ENCODE measurements at places on chromosomes 6 and 20. TPM values are rescaled to one million over a fixed set of nuclear protein-coding genes. Genes with fewer than 3 reads are reported as not detected.

RALY gene
- total RNA-seq = 130 TPM

DNA sequence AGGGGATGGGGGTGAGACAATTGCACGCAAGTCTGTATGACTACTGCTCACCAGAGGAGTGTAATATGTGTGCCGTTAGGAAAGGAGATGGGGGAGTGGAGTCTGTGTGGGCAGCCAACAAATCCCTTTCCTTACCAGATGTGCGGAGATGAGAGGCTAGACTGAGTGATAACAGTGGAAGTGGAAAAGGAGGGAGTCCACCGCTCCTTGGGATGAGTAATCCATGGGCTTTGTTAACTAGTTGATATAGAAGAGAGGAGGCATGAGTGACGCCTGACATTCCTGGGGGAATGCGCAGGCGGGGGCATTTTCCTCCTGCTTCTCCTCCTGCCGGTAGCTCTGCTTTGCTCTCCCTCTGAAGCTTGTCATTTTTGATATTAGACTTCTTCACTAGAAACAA lies 13.5 kb upstream of the SMIM26 start:
- no peak for DNase-seq

PIGT gene
- 66.3 TPM for total RNA-seq

SLC25A27 gene
- 17.8 TPM for total RNA-seq

DNA sequence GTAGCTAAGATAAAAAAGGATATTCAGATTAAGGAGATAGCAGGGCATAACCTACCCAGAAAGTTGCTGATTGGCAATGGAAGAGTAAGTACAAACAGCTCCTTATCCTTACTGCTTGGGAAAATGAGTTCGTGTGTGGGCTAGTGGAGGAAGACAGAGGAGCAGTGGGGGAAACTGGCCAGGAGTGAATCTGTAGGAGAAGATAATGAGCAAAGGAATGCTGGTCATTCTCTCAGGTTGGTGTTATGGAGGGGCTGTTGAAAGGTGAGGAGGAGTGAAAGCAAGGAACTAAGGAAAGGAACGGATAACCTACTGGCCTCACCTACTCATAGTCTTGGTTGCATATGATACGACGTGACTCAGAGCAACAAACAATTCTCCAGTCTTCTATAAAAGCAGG lies 7.3 kb upstream of the GJB7 start:
- DNase-seq = no peak

- no peak for DNase-seq
Observed at GRCh38 chr6:4491501-4492260, 284.5 kb upstream of the CDYL start.

UQCC2 gene
- 40.6 TPM for total RNA-seq

DNA sequence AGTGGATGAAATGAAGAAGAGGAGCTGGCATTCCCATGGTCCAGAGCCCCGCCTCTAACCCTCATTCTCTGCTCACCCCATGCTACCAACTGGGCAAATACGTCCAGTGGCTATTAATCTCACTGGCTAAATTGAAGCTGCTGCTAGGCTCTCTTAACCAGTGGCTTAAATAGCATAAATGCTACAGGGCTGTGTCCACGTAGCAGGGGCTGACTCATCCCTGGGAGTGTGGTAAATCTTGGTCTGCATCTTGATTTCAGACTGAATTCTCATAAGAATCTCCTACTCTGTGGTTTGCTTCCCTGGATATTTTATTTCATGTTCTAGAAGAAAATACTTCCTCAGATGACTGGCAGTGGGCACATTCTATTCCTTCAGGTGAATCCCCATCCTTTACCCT lies 193.1 kb upstream of the ARG1 start:
- DNase-seq = no peak

All from upper lobe of right lung (tissue), 1 donor.